ENCODE measurements at places on chromosomes 6 and 20.

- no peak for DNase-seq
Measured at GRCh38 chr6:168330403-168330802, 10.8 kb upstream of the DACT2 start.

GRCh38 chr6:24696097-24696496, 22.9 kb downstream of the C6orf62 start:
- DNase-seq: no peak

GRCh38 chr6:14129575-14129974, 12.0 kb downstream of the CD83 start:
- no peak for DNase-seq

DNA sequence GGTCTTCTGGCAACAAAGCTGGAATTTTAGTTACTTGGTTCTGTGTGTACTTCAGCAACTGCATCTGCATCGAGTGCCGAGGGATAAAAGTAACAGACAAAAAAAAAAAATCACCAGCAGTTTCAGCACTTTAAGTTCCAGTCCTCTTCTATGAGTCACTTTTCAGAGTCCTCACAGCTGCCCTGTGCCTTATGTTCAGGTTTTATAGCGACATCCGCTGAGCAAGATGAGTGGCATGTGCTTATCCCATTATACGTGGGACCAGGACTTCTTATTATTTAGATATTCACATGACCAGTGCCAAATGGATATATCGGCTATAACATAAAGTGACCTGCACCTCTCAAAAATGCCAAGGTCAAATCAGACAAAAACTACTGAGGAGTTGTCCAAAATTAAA, 242.9 kb downstream of the FOXA2 start:
- DNase-seq: no peak

DNA sequence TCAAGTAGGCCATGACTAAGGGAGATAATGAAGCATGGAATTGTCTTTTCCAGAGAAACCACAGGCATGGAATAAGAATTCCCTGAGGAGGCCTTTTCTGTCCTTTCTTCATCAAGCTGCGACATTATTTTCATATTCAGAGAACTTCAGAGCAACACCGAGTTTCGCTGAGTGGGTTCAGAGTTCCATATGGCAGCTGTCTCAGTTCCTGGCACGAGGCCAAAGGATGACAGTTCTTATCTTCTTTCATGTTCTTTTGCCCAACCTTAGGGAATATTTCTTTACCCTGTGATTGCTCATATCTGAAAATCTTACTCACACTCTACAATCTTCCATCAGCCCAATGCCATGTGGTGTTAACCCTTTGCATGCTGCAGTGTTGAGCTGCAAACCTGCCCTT, 135.3 kb upstream of the BMP2 start:
- no peak for DNase-seq

GRCh38 chr20:31494131-31494530, 19.0 kb downstream of the REM1 start:
- DNase-seq: no peak

GRCh38 chr6:38750968-38751615, 36.0 kb downstream of the DNAH8 start:
- no peak for DNase-seq
